ENCODE measurements at places on chromosomes 12 and 14.

GRCh38 chr12:7015555-7016370, 2.5 kb downstream of the LPCAT3 start:
- no peak for DNase-seq

GRCh38 chr12:94308612-94309011, 151.1 kb downstream of the CEP83 start:
- DNase-seq, result no peak

- no peak for DNase-seq
Observed at GRCh38 chr14:102699416-102700110, 77.7 kb upstream of the TRAF3 start.

DNA sequence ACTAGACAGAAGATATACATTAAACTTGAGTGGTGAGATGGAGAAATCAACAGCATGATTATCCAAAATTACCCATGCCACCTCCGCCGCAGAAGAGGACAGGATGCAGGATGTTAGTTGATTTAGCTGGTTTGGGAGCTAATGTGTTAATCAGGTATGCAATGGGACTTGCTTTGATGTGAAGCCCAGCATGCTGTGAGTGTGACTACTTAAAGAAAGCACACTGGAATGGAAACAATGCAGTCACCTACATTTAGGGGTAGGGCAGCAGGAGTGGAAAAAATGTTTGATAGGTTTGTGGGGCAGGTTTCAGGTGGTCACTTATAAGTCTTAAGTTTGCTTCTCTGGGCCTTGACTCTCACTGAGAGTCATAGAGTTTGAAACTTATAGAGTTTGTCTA, 170.0 kb upstream of the DAAM1 start:
- no peak for DNase-seq

GRCh38 chr14:74415115-74415437, 10.9 kb downstream of the SYNDIG1L start:
- DNase-seq, result no peak

DNA sequence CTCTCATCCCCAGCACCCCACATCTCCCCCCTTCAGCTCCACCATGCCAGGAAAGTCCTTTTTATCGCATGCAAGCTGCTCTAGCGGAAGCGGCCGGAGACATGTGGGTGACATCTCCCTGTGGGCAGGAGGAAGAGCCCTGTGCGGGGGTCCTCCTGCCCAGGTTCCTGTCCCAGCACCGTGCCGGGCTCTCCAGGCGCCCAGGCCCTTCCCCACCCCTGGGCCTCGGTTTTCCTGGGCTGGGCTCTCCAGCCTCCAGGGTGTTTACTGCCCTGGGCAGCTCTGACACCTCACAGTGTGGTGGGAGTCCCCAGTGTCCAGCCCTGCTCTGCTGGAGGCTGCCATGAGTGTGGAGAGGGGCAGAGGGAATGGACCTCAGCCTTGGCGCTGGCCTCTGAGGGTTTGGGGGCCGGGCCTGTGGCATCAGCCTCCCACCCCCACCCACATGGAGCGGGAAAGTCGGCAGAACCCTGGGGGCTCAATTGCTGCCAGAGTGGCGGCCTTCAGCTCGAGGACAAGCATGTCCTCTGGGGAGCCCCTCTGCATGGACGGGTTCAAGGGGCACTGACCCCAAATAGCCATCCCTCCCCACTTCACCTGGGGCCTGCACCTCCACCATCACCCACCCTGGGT, 16.9 kb downstream of the ASPG start:
- DNase-seq, result no peak

- no peak for DNase-seq
Observed at GRCh38 chr14:100737526-100737925, 10.8 kb downstream of the DLK1 start.

DNA sequence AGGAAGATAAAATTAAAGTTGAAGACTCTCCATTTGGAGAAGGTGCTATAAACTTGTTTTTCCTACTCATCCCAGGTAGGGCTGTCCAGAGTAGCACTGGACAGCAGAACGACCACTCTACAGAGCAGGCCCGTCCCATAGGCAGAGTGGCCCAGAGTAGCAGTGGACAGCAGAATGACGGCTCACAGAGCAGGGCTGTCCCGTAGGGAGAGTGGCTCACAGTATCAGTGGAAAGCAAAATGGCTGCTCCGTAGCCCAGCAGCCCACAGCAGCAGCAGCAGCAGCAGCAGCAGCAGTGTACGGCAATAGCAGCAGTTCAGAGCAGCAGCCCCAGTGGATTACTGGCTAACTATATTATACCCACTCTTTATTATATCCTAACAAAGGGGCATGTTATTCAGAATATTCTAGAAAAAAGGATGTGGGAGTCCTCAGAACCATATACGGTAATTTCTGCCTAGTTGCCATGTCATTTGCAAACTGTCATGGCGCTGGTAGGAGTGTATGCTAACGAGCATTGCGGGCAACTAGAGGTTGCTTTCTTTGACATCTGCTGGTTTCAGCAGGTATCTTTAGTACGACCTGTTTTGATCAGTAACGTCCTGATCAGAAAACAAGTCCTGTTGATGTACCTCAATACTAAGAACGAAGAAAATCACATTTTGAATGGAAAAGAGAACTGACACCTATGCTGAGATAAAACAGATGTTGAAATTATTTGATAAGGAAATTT, 567.3 kb downstream of the SLC16A7 start:
- no peak for DNase-seq

- no peak for DNase-seq
Observed at GRCh38 chr12:70692681-70693288, 55.6 kb upstream of the PTPRB start.

GRCh38 chr14:23801766-23802165, 151.8 kb upstream of the DHRS4 start:
- no peak for DNase-seq

GRCh38 chr14:70780396-70781075, 28.8 kb downstream of the MAP3K9 start:
- no peak for DNase-seq

GRCh38 chr12:26699237-26699636, 133.8 kb downstream of the ITPR2 start:
- DNase-seq, result no peak

- no peak for DNase-seq
Observed at GRCh38 chr12:107386569-107386968, 293.2 kb upstream of the CRY1 start.

DNA sequence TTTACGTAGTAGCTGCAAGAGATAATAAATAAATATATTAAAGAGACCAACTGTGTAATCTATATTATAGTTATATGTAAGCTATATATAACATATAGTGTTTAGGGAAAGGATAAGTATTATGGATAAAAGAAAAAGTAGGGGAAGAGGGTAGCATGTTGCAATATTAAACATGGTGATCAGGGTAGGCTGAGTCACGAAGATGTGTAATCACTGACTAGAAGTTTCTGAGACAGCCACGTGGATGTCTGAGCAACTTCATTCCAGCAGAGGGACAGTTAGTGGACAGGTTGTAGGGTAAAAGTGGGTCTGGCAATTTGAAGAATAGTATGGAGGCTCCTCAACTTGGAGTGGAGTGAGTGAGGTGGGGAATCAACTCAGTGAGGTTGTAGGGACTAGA, 109.7 kb downstream of the ANO4 start:
- DNase-seq, result no peak

- DNase-seq, result no peak
Observed at GRCh38 chr14:67911562-67911961, 92.0 kb downstream of the RAD51B start.

DNA sequence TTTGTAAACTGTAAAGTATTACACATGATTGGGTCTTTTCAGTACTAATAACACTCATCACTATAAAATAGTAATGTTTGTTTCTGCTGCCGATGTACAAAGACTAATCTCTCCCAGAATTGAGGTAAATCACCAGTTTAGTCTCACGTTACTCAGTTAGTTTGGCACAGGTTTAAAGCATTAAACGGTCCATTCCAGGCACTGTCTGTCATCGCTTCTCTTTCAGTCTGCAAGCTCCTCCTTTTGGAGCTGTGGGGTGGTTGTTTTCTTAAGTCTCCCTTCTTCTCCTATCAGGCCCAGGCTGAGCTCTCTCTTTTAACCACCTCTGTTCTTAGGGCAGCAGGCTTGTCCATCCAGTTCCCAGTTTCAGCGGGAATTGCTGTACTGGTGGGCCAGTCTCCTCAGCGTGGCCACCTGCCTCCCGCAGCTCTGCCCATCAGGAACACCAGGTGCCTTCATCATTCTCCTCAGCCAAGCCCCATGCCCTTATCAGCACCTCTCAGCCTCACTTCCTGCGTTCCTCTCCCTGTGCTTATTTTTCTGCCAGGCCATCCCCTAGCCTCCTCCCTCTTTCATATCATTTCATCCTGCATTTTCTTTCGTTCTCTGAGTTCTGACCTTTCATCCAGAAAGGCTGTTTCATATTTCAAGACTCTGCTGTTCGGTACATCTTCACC, 149.0 kb downstream of the TGFB3 start:
- DNase-seq, result no peak

DNA sequence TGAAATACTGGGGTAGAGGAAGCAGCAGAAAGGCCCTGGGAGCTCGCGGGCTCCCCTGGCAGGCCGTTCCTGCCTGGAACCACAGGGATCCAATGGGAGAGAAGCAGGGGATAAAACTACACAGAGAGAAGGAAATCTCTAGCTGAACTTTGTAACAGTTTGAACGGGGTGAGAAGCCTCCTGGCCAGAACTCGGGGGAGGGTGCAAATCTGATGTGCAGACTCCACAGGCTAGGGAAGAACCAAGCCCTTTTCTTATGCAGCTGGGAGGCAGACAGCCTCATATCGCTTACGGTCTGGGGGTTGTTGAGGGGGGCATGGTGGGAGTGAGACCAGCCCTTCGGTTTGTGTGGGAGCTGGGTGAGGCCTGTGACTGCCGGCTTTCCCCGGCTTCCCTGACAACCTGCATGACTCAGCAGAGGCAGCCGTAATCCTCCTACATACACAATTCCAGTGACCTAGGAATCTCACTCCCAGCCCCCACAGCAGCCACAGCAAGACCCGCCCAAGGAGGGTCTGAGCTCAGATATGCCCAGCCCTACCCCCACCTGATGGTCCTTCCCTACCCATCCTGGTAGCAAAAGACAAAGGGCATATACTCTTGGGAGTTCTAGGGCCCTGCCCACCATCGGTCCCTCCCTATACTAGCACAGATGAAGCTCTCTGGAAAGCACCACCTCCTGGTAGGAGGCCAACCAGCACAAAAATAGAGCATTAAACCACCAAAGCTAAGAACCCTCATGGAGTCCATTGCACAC, 143.0 kb downstream of the TMTC1 start:
- no peak for DNase-seq

DNA sequence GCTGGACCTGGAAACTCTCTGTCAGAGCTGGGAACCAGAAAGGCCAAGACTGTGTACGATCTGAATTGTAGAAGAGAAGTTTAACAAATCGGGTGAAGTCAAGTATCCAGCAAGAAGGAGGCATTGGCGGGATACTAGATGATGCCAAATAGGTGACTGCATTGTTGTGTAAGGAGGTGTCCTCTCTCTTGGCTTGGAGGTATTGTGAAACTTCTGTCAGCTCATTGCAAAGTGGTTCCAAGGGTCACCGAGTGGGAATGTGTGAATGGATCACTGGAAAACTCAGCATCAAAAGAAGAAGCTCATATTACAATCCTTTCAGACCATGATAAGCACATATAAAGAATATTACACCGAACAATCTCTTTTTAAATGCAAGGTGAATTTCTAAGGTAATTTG, 11.7 kb downstream of the NAV3 start:
- DNase-seq, result no peak

- DNase-seq, result peak; percentile 88
Observed at GRCh38 chr12:575948-576614, 87.2 kb downstream of the NINJ2 start.

DNA sequence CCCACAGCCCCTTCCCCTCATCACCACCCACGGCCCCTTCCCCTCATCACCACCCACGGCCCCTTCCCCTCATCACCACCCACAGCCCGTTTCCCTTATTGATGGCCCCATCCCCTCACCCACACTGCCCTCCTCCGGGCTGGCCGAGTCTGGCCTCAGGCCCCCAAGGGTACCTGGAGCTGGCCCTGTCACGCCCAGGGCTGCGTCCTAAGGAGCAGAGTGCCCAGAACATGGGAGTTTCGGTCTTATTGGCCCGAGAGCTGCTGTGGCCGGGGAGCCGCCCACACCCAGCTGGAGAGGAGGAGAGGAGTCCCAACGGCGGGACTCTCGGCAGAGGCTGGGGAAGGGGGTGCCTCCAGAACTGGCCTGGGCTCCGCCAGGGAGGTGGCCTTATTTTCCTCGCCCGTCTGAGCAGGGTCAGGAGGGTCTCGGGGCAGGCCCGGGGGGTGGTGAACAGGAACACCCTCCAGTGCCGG, 182.3 kb downstream of the KIF26A start:
- no peak for DNase-seq

- DNase-seq, result peak; percentile 94
Observed at GRCh38 chr14:51989293-51990234, at the start of gene RTRAF. TSS of gene RTRAF (plus strand) at chr14:51989546. CDS start at chr14:51989640, 94 bp downstream.

DNA sequence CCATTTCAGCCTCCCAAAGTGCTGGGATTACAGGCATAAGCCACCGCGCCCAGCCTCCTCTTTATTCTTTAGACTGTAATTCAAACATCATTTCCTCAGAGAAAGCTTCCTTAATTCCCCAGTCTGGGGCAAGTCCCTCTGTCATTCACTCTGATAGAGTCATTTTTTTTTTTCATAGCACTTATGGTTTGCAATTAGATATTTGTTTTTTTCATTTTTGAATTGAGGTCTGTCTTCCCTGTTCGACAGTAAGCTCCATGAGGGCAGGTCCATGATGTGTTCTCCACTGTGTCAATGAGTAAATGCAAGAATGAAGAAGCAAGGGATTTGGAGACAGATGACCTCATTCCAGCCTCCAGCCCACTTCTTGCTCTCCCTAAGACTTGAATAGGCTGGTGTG, 12.1 kb downstream of the ASIC1 start:
- DNase-seq, result no peak

GRCh38 chr12:72471806-72472205, 199.6 kb downstream of the TRHDE start:
- DNase-seq, result no peak

DNA sequence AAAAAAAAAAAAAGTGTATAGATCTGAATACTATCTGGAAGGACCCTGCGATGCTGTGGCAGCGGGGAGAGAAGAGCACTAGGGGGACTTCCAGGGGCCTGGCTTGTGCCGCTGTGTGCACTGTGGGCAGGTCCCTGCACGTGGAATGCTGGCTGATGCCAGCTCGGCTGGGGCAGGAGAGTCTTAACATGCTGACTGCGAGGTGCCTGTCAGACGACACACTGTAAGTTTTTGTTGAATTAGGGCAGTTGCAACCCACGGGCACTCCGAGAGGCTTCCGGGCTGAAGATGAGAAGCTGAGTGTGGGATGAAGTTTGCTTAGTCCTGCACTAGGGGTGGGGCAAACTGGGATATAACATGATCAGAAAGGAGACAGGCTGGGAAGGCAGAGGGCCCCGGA, 10.7 kb downstream of the GLT1D1 start:
- DNase-seq, result no peak

GRCh38 chr12:127489061-127489460, 777.9 kb upstream of the TMEM132C start:
- no peak for DNase-seq

DNA sequence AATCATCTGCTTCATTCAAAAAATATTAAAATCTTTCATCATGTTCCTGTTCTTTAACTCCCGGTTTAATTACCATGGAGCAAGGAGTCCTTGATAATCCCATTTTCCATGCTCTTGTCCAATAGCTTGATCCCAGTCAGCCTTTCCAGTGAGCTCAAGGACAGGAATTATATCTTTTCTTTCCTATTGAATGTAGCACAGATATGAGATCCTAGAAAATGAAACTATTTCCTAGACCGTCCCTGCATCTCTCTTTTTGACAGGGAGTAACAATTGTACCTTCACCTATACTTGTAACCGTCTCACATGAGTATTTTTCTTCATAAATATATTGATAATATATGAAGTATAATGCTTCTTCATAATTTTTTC, 35.6 kb downstream of the PIK3C2G start:
- no peak for DNase-seq
